ENCODE measurements at places on chromosomes 5 and 9.

GRCh38 chr5:59923465-59923864, 29.9 kb upstream of the PDE4D start:
- DNase-seq, result no peak

DNA sequence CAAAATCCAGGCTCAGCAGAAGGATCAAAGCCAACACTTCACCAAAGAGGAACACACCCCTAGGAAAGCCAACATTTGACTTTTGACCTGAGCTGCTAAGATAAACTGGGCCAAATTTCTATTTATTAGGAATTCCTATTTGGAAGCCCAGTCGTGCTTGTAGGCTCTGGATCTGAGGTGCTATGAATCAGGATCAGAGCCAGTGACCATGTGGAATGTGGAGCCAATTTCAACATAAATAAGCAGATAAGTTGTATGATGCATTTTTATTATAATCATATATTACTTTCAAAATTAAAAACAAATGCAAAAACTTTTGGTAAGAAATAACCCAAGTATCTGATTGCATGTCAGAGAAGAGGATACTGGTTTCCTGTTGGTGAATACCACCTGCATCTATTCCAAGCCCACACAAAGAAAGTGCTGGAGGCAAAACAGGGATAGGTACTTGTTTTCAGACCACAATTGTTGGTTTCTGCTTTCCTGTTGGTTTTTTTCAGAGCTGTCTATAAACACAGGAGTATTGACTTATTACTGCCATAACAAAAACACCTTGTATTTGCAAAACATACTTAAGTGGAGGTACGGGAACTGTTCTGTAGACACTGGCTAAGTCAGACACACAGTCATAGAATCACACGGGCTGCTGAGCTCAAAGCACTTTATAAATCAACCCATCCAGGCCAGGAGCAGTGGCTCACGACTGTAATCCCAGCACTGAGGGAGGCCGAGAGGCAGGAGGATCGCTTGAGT, 52.8 kb downstream of the ARL15 start:
- no peak for DNase-seq

DNA sequence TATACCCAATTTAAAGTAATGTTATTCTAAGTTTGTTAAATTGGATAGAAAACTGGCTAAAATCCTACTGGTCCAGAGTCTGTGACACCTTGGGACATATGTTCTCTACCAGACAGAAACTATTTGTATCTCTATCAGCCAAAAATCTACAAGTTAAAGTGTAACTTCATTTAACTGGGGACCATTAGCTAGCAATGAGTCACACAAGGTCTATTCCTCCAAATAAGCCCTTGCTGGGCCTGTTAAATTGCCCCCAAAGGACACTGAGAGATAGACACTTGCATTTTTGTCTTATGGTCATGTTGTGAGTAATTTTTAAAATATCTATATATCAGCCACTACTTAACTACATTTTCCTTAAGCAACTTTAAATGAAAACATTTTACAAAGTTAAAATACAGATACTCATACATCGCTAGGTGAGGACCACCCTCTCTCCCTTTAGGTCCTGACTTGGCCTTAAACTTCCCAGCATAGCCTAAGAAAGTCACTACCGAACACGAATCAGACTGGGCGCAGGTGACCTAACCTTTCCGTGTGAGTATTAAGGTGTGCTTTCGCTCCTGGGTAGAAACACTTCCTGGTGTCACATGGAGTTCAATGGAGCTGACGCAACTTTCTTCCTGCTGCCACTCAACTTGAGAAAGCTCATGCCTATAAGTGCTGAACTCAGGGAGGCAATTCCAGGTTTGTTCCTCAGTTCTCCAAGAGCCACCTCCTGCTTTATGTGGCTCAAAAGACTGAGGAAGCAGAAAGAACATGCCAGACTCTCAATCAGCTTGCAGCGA, 249.1 kb downstream of the DIRAS2 start:
- no peak for DNase-seq

- DNase-seq, result no peak
Observed at GRCh38 chr5:131226899-131227298, 37.0 kb upstream of the CDC42SE2 start.

- DNase-seq, result no peak
Observed at GRCh38 chr5:134577022-134577795, 51.7 kb downstream of the JADE2 start.

DNA sequence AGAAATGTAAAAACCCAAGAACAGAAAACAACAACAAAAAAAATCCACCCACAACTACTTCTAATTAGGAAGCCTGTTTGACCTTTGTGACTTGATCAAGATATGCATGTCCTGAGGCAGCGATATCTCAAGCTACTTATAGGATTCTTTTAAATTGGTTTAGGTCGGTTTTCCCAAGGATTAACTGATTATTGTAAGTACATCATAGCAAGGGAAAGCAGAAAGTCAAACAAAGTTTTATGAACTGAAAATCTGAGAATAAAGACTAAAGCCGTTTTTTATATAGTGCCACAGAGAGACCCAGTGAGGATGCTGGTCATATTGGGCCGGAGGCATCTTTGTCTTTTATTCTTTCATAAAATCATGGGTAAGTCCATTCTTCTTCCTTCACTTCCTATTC, 72.0 kb downstream of the CD180 start:
- DNase-seq, result no peak

GRCh38 chr5:145124806-145125205, 710.3 kb downstream of the PRELID2 start:
- DNase-seq, result no peak

DNA sequence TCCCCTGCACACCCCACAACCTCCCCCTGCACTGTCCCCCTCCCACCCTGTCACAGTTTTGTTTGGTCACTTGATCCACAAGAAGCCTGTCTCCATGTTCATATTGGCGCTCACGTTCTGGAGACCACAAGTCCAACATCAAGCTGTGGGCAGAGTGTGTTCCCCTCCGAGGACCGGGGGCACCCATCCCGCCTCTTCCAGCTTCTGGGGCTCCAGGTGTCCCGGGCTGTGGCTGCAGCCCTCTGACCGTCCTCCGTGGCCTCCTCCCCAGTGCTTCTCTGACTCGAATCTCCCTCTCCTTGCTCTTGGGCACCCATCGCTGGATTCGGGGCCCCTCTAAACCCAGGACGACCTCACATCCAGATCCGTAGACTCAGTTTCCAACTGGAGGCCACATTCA, 49.2 kb downstream of the PLEKHG4B start:
- DNase-seq, result no peak

DNA sequence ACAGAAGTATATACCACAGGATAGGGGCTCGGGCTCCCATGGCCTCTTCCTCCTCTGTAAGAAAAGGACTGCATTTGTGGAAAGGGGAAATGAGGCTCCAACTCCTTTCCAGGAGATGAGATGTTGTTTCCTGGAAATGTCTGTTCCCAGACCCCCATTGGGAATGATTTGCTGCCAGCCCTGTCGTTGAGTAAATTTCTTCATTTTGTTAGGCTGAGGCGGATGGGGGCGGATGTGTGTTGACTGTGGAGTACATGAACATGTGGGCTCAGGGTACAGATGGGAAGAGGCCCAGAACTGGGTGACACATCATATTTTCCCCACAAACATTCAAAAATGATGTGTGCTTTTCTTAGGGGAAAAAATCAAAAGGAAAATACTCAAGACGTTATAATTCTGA, 28.8 kb upstream of the TNFAIP8 start:
- no peak for DNase-seq

DNA sequence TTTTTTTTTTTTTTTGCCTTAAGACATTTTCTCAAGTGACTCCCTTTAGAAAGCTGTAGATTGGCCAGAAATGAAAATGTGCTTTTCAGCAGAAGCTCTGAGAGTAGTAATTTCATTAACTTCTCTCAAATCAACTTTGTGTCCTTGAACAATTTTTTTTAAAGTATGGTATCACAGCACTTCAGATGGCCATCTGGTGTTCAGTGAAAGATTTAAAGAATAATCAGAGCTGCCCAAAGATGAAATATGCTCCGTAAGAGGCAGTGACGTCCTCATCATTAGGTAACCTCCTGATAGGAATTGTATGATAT, 43.0 kb upstream of the PCAT7 start:
- no peak for DNase-seq

DNA sequence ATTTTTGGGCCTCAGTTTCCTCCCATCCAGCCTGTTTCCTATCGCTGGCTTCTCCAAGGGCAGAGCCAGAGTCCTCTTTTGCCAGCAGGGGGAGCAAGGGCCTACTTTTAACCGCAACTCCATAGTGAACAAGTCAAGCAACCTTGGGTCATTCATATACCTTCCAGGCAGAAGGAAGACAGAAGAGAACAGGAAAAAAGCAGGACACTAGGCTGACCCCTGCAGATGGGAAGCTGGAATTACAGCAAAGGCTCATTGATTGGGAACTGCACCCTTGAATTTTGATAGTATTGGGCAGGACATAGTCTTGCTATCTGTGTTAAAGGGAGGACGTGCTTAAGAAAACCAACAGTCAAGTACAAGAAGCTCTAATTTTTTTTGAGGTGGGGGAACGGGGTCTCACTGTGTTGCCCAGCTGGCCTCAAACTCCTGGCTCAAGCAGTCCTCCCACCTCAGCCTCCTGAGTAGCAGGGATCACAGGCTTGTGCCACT, 30.1 kb downstream of the QRFP start:
- DNase-seq, result peak; percentile 71

- no peak for DNase-seq
Observed at GRCh38 chr5:113552620-113553019, 39.1 kb downstream of the YTHDC2 start.

DNA sequence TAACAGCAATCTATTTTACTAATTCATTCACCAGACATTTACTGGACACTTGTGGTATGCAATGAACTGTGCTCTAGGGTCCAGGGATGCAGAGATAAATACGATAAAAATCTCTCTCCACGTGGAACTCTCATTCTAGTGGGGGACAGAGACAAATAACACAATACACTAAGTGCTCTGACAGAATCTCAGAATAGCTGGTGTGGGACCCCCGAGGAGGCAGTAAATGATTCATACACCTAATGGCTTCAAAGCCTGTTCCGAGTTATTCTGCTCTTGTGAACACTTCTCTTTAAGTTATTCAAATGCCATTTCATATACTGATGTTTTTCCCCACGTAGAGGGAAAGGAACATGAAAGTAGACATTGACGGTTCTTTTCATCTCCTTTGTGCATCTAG, 302.0 kb upstream of the PDE4D start:
- no peak for DNase-seq

DNA sequence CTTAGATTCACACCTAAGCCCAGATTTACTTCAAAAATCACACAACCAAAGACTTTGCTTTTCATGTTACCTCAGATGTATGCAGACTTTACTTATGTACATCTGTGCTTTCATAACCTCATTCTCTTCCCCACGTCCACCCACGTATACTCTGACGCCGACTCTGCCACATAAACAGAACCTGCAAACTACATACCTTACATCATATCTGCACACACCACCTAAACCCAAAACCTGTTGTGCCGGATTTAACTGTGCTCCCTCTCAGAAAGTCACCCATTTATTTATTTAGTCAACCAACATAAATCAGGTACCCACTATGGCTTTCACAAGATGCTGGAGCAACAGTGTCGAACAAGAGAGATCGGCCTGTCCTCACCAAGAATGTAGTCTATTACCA, 1.0 kb upstream of the DPYSL3 start:
- no peak for DNase-seq

GRCh38 chr9:130522233-130522808, 57.1 kb upstream of the FUBP3 start:
- DNase-seq, result no peak

GRCh38 chr9:23162789-23163188, 663.3 kb downstream of the ELAVL2 start:
- DNase-seq, result no peak

GRCh38 chr5:154162539-154163151, 27.9 kb upstream of the GALNT10 start:
- DNase-seq, result no peak

GRCh38 chr9:72137697-72138365, 11.4 kb upstream of the GDA start:
- DNase-seq, result no peak

GRCh38 chr5:100644185-100644584, 109.0 kb downstream of the FAM174A start:
- no peak for DNase-seq

DNA sequence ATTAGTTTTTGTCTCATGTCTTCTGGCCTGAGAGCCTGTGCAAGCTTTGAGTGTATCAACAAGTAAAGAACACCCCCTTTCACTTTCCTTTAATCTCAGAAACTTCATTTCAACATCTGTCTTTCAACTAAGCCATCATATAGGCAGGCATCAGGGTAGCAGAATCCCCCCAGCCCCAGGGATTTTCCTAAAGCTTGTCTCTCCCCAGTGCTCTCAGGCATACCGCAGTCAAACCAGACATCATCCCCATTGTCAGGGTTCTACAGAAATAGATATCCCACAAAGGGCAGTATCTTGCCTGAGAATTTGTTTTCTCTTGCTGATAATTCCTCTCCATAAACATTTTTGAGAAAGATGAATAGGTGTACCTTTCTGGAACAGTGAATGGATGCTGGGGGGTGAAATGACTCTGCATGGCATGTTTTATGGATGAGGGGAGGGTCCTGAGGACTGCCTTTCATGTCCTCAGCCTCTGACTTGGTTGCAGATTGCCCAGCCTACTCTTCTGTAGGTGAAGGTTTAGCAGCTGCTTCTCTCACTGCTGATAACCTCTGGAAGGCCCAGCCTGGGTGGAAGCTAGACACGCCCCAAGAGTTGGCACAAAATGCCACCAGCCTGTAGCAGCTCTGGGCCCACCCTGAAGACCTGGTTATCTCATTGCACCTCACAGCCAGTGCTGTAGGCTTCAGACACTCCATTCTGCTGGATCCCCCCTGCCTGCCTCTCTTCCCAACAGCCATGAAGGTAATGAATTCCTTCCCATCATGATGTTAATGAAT, 20.5 kb upstream of the SHB start:
- no peak for DNase-seq

DNA sequence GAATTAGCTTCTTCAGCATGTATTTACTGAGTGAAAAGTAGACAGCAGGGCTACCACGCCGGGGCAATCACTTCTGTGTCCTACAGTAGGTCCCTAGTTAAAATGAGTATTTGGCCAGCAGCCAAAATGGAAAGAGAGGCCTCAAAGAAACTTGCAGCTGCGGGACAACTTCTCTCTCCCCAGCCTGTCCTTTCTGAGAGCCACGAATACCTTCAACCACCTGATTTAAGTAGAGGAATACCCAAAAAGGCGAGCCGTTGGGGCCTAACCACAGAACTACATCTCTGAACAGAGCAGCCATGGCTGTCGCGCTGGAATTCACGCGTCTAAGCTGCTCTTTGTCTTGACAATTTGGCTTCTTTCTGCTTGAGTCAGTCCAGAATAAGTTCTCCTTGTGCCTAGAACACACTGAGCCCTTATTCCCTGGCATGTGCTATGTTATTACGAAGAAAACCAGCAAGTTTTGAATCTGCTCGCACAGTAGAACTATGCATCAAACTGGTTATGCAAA, 43.8 kb upstream of the GOLPH3 start:
- DNase-seq, result peak; percentile 35

GRCh38 chr5:68966596-68966995, 127.2 kb upstream of the SLC30A5 start:
- no peak for DNase-seq
